ENCODE measurements at places on chromosomes 6 and 20. TPM values are rescaled to one million over a fixed set of nuclear protein-coding genes. Genes with fewer than 3 reads are reported as not detected.

Gene FAM83B
- not detected for total RNA-seq

Gene BNIP5
- not detected for total RNA-seq

Gene IBTK
- total RNA-seq: 41.5 TPM

Gene PRL
- total RNA-seq: not detected

Gene DACT2
- total RNA-seq: not detected

Gene KHDC1
- 2.1 TPM for total RNA-seq

- peak; percentile 93 for DNase-seq
These were observed 177.6 kb downstream of the MAFB start for GRCh38 chr20:40511478-40511877.

GRCh38 chr6:79776076-79776475, 144.9 kb downstream of the SH3BGRL2 start:
- no peak for DNase-seq

- no peak for DNase-seq
These were observed 6.5 kb downstream of the MBOAT1 start for GRCh38 chr6:20205722-20206161.

GRCh38 chr6:153085239-153085638, 45.8 kb downstream of the RGS17 start:
- peak; percentile 41 for DNase-seq

- peak; percentile 43 for DNase-seq
These were observed 23.0 kb downstream of the SLC23A2 start for GRCh38 chr20:4978050-4978918.

GRCh38 chr20:25696371-25697131, at the start of gene ZNF337:
ZNF337 (minus strand) TSS chr20:25696853; CDS start chr20:25686417, 10,436 bp downstream.
- DNase-seq: peak; percentile 98

DNA sequence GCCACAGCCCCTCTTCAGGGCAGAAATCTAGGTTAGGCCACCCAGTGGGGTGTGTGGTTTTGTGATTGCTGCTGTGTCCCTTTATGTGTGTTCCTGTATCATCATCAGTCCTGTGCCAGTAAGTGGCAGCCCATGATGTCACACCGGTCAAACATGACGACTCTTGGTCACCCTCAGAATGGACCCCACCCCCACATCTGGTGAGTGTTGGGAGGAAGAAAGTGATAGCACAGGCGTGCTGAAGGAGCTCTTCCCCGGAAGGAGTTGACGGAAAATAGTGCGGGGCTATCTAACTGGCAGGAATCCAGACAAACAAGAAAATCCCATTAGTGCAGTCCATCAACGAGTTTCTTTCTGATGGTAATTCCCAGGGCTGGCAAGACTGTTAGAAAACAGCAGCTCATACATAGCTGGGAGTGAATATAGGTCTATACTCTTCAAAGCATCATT, 33.4 kb upstream of the IL17A start:
- DNase-seq: no peak

GRCh38 chr6:13183415-13184088, 144.8 kb downstream of the TBC1D7 start:
- peak; percentile 22 for DNase-seq

GRCh38 chr6:39361657-39362486, 39.4 kb upstream of the KCNK16 start:
- DNase-seq: peak; percentile 71

- DNase-seq: peak; percentile 63
These were observed 55.2 kb downstream of the TIAM2 start for GRCh38 chr6:155050311-155050710.

GRCh38 chr6:1942834-1943233, 302.6 kb downstream of the GMDS start:
- DNase-seq: no peak

- no peak for DNase-seq
These were observed 51.9 kb downstream of the TRAM2 start for GRCh38 chr6:52524918-52525317.

- no peak for DNase-seq
These were observed 320.1 kb upstream of the FKBP1C start for GRCh38 chr6:62891065-62891647.

DNA sequence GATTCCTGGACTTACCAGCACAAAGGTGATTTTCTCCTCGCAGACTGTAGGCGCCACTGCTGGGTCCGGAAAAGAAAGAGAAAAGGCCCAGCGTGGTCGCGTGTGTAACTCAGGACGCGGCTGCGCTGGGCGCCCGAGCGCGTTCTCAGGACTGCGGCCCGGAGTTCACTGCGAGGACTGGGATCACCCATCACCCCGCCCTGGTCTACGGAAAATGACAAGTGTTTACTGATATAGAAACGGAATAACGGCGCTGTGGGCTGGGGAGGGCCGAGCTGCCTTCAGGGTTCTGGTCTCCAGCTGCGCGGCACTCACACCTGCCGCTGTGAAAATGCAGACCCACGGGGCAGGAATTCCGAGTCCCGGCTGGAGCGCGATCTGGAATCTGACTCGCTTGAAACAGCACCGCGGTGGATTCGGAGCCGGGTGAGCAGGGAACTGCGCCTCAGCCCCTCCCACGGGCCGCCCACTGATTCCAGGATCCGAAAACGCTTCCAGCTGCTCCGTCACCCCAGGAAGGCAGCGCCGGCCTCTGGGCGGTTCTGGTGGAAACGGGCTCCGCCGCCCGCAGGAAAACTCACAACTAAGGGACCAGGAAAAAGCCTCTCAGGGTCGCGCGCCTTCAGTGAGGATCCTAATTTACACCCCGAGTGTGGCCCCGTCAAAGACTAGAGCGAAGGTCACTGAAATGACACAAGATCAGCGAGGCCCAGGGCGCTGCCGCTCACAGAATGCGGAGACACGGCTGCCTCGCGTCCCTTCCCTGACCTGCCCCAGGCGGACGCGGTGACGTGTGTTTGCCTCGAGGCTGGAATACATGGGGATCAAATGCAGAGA, 34.5 kb downstream of the HLA-A start:
- DNase-seq: peak; percentile 82
